ENCODE measurements at places on chromosomes 6 and 20.

DNA sequence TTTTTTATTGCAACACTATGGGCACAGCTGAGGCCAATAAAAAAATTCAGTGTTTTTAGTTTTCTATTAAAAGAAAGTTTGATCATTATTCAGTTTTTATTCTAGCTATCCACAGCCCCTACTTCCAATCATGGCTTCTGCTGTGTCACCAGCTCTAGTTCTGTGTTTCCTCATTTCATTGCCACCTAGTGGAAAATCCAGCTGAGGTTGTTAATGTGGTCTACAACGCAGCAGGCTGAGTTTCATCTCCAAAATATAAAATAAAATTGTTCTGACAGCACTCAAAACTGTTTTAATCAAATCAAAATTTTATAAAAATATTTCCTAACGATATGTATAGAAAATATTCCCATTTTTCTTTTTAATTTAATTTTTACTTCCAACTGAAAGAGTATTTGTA is 13.6 kb downstream of the COL9A1 start:
- no peak for DNase-seq

DNA sequence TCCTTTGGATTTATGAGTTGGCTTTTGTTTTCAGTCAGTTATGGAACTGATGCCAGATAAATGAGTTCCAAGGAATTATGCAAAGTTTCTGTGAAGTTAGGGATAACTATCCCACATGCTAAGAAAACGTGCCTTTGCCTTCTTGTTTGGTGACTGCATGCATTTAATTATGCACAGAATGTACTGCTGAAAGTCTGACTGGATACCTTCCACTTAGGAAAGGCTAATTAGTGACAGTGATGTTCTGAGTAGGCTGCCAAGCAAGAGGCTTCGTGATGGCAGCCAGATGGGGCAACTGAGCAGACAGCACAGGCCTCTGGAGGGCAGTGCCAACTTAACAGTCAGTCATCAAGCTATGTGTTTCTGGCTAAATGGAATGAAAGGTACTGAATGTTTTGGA is 289.9 kb downstream of the CD109 start:
- no peak for DNase-seq

GRCh38 chr6:116369964-116370759 is 585 bp upstream of the DSE start:
- no peak for DNase-seq

DNA sequence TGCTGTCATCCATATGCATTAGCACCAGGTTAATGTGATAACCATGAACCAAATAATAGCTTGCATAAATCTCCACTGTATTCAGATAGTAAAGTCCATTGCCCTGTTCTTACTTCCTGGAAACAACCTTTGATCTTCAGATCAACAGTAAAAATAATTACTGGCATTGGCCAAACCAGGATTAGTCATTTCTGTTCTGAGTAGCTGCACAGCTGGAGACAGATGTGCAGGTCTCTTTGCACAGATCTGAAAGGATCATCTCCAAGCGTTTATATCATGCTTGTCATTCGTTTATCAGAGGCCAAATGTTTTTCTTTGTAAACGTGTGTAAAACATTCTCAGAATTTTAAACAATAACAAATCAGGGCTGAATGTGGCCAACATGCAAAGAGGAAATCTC is 134.4 kb upstream of the HMGCLL1 start:
- no peak for DNase-seq

- DNase-seq = peak; percentile 71
Observed at GRCh38 chr20:2761885-2762284, 38.5 kb downstream of the CPXM1 start.

DNA sequence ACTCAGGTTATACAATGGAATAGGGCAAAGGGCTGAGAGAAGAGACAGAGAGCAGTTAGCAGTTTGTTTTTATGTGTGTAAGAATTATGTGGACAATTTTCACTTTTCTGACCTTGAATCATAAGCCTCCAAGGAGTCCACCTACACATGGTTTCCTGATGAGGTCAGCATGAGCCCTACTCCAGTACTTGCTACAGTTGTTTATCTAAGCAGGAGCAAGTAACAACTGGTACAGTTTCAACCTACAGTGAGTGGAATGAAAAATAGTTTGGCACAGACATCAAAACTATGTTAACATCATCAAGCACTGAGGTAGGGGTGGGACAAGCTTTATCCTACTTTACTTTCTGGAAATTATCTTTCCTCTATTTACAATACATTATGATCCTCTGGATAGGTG is 426.7 kb upstream of the ID4 start:
- DNase-seq = no peak

DNA sequence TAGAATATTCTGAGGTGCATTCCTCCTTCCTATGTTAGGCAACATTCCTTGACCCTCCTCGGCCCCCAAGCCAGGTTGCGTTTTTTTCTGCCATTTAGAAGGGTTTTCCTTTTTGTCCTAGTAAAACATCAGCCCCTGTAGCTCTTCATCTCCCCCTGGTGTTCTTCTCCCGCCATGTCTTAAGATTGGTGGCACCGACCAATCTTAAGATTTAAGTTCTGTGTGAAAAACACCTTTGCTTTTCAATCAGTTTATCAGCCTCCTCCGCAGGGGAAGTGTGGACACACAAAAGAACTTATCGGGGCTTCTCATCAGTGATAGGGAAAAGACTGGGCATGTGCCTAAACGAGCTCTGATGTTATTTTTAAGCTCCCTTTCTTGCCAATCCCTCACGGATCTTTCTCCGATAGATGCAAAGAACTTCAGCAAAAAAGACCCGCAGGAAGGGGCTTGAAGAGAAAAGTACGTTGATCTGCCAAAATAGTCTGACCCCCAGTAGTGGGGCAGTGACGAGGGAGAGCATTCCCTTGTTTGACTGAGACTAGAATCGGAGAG is 719 bp upstream of the EDN1 start:
- DNase-seq = no peak

DNA sequence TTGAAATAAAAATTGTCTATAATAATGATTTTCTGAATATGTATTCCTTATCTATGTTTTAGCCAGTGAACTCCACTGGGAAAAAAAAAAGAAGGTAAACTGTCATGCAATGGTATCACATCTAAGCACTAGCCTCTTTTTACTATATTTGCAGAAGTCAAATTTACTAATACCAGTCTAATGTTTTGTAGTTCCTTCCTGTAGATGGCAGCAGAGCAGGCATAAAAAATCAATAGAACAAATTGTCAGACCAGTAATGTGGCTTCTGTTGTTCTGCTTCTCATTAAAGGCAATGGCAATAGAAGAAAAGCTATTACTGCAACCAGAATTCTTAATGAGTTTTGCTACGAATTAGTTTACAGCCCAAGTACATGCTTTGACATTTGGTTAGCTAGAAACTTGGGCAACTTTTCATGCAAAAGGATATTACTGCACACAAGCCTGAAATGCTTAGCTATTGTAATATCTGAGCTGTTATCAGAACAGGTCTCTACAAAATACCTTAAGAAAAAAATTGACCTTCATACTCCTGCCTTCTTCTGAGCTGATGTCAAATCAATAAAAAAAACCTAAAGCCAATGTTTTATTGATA is 476.9 kb downstream of the KHDRBS2 start:
- no peak for DNase-seq
